ENCODE measurements at places on chromosomes 6 and 20.

DNA sequence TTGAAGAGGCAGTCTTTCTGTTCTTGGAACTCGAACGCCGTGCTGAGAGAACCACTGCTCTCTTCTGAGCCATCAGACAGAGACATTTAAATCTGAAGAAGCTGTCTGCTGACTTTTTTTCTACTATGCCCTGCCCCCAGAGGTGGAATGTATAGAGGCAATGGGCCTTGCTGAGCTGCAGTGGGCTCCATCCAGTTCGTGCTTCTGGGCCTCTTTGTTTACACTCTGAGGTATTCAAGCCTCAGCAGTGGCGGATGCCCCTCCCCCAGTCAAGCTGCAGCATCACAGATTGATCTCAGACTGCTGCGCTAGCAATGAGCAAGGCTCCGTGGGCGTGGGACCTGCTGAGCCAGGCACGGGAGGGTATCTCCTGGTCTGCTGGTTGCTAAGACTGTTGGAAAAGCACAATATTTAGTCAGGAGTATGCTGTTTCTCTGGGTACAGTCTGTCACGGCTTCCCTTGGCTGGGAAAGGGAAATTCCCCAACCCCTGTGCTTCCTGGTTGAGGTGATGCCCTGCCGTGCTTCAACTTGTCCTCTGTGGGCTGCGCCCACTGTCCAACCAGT, 526.8 kb downstream of the CD109 start:
- DNase-seq, result no peak

- no peak for DNase-seq
These were observed 193.3 kb downstream of the TSHZ2 start for GRCh38 chr20:53165452-53165851.

DNA sequence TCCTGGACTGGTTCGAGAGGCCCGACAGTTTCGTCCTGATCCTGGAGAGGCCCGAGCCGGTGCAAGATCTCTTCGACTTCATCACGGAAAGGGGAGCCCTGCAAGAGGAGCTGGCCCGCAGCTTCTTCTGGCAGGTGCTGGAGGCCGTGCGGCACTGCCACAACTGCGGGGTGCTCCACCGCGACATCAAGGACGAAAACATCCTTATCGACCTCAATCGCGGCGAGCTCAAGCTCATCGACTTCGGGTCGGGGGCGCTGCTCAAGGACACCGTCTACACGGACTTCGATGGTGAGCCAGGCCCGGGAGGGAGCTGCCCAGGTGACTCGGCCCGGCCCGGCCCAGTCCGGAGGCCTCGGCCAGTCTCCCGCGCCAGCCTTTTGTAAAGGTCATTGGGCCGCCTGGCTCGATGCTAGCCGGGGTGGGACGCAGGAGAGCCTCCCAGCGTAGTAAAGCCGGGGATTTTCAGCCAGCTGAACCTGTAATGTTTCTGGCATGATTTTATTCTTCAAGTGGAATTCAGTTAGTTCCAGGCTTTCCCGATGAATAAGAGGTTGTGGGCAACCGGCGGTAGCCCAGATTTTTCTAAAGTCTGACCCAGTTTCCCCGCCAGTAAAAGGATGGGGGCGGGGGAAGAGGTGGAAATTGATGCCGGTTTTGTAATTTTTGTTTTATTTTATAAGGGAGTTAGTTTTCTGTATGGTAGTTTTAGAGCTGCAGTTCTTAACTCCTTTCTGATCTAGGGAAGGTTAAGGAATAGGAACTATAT, 1.4 kb downstream of the PIM1 start:
- DNase-seq, result peak; percentile 44

GRCh38 chr6:498795-499231, 107.3 kb downstream of the IRF4 start:
- DNase-seq, result no peak

DNA sequence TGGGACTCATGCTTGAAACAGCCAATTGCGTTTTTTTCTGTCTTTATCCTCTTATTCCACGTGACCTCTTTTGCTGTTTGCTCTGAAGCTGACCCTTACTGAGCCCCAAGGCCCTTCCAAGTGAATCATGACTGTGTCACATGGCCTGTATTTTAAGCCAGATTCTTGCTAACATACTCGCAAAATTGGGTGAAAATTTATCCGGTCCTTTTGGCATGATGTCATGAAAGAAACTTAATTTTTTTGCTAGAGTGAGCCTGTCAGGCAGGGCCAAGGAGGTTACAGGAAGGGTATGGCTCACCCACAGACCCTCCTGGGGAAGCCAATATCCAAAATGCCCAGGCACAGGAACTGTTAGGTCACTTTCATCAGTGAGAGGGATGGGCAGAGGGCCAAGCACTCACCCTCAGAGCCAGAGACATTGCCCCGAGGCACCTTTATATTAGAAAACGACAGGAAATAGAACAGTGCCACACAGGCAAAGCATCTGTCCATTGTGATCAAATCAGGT, 296.7 kb downstream of the CDH26 start:
- DNase-seq, result no peak

DNA sequence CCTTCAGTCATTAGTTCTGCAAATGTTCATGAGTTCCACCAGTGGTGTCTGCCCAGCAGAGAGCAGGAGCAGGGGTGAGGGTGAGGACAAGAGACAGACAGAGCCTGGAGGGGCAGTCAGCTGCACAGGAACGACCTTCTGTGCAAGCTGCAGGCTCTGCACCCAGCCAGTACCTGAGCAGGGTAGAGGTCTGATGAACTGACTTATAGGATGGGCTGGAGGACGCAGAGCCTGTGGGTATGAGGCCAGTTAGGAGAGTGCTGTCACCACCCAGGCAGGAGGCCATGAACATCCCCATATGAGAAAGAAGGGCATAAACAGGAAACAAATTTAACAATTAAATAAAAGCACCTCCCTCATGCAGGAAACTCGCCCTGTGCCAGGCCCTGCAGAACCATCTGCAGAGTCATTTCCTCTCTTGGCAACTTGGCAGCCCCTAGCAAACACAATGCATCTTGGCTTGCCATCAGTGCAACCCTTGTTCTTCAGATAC, 17.9 kb downstream of the C6orf15 start:
- DNase-seq, result no peak

- no peak for DNase-seq
These were observed 23.0 kb downstream of the USP49 start for GRCh38 chr6:41872147-41872546.

DNA sequence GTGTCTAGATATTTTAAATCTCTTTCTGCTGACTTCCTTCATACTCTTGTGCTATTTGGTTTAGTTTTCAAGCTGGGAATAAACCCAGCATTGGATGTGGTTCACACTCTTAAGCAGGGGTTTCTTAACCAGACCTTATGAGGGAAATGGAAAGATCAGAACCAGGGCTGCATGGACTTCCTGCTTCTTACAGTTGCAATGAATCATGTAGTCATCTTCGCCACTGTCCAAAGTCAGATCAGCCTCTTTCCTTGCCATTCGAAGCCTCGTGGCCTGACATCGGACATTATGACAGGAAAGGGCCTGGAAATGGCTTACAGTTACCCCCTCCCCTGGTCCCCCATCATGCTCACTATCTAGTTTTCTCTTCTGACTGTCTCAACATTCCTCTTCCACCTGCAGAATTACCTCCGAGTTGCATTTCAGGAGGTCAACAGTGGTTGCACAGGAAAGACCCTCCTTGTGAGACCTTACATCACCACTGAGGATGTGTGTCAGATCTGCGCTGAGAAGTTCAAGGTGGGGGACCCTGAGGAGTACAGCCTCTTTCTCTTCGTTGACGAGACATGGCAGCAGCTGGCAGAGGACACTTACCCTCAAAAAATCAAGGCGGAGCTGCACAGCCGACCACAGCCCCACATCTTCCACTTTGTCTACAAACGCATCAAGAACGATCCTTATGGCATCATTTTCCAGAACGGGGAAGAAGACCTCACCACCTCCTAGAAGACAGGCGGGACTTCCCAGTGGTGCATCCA, 16.8 kb upstream of the NAA20 start:
- no peak for DNase-seq

DNA sequence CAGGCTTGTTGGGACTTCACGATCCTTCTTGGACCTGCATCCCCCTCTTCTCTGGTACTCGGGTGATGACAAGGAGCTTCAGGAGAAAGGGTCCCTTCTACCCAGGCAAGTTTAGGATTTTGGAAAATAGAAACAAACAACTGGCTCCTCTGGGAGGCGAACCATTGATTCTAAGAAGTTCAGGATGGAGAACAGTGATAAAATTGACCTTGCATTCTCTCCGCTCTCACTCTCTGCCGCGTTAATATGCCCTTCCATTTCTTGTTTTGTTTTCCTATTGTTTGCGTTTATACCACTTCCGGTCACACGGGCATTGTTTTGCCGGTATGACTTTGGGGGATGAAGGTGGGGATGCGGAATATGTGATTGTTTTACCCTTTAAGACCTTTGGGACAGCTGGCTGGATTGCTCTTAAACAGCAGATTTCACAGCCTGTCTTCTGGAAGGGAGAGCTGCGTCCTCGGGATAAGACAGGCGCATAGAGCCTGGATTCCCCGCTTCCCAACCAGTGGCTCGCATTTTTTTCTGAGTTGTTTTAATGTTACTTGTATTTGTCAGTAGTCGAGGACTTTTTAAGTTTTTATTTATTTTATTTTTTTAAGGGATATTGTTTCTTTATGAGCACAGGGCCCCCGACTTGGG, 144.3 kb upstream of the ZNF184 start:
- no peak for DNase-seq

GRCh38 chr20:1802385-1803060, 92.7 kb upstream of the SIRPA start:
- DNase-seq, result no peak

- no peak for DNase-seq
These were observed 35.0 kb downstream of the FOXF2 start for GRCh38 chr6:1424306-1424927.

- no peak for DNase-seq
These were observed 104.1 kb downstream of the PRIM2 start for GRCh38 chr6:57421503-57421902.

- no peak for DNase-seq
These were observed 3.7 kb downstream of the TFB1M start for GRCh38 chr6:155310596-155310995.

GRCh38 chr6:137775720-137776119, 91.3 kb upstream of the TNFAIP3 start:
- no peak for DNase-seq

GRCh38 chr6:92150553-92150952, 1268.8 kb downstream of the EPHA7 start:
- DNase-seq, result no peak

GRCh38 chr6:11868392-11868791, 89.8 kb upstream of the ADTRP start:
- no peak for DNase-seq

GRCh38 chr6:139748353-139749146, 374.1 kb upstream of the CITED2 start:
- DNase-seq, result no peak

GRCh38 chr20:50295762-50296449, 105.3 kb downstream of the CEBPB start:
- DNase-seq, result no peak

DNA sequence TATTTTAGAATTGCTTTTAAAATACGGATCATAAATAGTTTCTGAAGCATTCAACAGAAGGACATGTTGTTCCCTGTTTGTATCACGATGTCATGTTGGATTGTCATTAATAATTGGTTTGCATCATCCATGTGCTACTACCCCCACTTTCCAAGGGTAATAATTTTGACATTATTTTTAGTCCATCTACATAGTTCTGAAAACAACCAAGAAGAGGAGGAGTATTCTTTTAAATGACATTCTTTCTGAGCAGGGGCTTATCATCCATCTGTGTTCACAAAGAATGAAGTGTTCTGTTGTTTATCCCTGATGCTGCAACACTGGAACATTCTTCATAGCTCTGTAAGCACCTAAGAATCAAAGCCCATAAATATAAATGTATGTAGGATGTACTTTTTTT, 151.0 kb upstream of the CITED2 start:
- no peak for DNase-seq

- no peak for DNase-seq
These were observed 16.9 kb downstream of the LAMA5 start for GRCh38 chr20:62350098-62350628.

- DNase-seq, result no peak
These were observed 181.8 kb downstream of the DLL1 start for GRCh38 chr6:170108890-170109587.

DNA sequence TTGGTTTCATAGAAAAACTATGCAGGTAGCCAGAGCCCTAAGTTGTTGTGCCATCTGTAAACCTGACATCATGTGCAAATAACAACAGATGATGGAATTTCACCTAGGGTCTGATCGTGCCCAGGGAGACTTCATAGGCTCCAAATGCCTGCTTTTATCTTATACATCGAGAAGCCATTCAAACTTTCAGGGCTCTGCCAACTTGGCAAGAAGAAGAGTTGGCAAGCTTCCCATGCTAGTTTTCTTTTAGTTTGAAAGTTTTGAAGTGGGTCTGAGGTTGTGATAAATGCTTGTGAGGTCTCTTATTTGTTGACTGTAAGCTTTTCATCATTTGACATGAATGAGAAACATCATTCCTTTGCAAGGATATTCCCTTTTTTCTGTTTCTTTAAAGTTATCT, 175.4 kb upstream of the FLRT3 start:
- no peak for DNase-seq

DNA sequence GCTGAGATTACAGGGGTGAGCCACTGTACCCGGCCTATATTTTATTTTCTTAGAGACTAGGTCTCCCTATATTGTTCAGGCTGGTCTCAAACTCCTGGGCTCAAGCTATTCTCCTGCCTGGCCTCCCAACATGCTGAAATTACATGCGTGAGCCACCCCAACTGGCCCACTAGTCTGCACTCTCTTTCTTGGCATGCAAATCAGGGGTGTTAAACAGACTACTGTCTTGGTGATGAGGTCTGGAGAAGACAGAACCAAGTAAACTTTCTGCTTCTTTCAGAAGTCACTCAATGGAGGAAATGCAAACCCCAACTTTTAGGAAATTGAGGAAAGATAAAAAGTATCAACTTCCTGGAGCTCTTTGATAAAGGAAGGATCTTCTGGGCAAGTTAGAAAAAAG, 8.0 kb upstream of the TUBB2B start:
- no peak for DNase-seq

GRCh38 chr6:161088676-161089328, 97.2 kb downstream of the MAP3K4 start:
- DNase-seq, result no peak

- DNase-seq, result no peak
These were observed 25.4 kb downstream of the ZMYND8 start for GRCh38 chr20:47330933-47331708.

GRCh38 chr6:2865694-2866151, 24.1 kb upstream of the SERPINB1 start:
- DNase-seq, result no peak

GRCh38 chr6:158013904-158014504, 32.3 kb downstream of the SYNJ2 start:
- no peak for DNase-seq

GRCh38 chr6:167157414-167157813, 366 bp downstream of the GPR31 start:
- no peak for DNase-seq
